ENCODE measurements at places on chromosomes 5 and 9.

DNA sequence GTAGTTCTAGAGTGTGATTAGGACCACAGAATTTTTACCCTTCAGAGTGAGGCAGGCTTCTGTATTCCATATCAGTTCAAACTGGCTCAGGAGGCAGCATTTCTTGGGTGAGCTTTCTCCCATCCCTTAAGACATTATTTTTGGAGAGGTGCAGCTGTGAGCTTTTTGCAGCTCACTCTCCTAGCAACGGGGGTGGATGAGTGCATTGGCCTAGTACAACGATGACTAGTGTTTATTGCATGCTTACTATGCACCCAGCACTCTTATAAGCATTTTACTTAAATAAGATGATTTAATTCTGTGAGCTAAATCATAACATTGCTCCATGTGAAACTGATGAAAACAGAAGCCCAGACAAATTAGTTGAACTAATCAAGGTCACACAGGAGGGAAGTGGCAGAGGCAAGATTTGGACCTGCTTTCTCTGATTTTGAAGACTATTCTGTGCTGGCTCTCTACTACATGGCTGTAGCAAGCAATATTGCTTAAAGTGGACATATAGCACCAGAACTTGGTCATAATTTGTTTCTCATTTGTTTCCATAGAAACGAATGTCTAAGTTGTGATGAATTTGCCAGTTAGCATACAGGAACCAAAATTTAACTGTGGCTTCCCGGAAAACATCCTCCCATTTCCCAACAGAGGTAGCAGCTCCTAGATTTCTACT is 372.1 kb upstream of the RIOK2 start:
- DNase-seq, result no peak

DNA sequence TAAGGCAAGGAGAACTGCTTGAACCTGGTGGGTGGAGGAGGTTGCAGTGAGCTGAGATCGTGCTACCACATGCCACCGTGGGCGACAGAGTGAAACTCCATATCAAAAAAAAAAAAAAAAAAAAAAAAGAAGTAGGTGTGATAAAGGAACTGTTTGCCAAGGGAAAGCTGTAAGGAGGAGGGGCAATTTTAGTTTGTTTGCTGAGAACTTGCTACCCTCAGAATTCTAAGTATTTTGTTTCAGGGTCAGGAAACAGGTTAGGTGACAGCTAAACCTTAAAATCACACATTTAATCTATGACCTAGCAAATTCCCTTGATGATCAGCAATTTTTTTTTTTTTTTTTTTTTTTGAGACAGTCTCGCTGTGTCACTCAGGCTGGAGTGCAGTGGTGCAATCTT is 7.2 kb upstream of the ARRDC3 start:
- DNase-seq, result no peak

GRCh38 chr9:116692616-116693015 is 5.5 kb downstream of the TRIM32 start:
- no peak for DNase-seq

- no peak for DNase-seq
Measured at GRCh38 chr9:37952731-37953130, 48.8 kb upstream of the SLC25A51 start.

GRCh38 chr5:123099514-123100151 is 10.6 kb downstream of the PRDM6 start:
- DNase-seq, result no peak

DNA sequence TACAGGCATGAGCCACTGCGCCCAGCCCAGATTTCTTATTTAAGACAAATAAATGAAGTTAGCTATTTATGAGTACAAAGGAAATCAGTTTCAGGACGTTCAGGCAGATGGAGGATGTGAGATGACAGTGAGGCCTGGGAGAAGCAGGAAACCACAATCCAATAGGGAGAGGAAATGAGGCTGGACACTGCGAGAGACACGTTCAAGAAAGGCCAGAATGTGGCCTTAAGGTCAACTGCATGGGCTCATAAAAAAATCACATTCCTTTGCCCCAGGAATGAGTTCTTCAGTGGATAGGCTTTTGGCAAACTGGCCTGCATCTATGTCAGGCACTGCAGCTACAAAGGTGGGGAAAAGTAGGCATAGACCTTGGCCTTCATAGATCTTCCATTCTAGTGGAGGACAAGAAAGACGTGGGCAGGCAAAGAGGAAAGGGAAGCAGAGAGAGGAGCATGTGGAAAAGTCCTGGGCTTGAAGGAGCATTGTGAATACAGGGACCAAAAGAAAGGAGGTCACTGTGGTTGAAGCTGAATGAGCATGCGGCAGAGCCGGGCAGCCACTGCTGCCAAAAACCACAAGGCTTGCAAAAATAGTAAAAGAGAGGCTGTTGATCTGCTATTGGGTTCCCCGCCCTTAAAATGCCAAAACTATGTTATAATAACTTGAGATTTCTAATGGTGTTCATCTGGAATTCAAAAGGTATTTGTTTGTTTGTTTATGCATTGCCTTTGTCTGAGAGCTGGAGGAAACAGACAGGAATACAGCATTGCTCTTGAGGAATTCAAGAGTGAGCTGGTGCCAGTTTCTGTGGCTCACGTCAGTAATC is 133.0 kb downstream of the GNA14 start:
- DNase-seq, result no peak

- no peak for DNase-seq
Measured at GRCh38 chr9:132669319-132669697, 475 bp downstream of the DDX31 start.

DNA sequence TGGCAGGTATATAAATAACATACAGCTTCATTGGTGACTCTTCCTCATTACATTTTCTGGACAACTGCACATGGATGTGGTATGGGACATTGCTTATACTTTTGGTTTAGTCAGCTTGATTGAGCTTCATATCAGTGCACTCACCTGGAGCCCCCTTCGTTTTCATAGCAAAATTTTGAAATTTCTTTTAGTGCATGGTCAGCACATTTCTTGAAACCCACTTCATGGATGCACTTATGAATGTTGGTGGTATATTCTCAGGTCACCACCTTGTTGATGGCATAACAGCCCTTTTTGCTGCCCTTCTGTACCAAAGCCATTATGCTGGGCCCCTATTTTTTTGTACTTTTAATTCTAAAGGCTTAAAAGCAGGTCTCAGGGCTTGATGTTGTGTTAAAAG is 16.7 kb upstream of the LRRC70 start:
- DNase-seq, result no peak

Data from activated naive CD8-positive, alpha-beta T cell treated with anti-CD3 and anti-CD28 coated beads for 36 hours (primary cell).